GM12878 (cell line): ENCODE measurements at places on chromosomes 4 and X. TPM values are rescaled to one million over a fixed set of nuclear protein-coding genes. Genes with fewer than 3 reads are reported as not detected.

DNA sequence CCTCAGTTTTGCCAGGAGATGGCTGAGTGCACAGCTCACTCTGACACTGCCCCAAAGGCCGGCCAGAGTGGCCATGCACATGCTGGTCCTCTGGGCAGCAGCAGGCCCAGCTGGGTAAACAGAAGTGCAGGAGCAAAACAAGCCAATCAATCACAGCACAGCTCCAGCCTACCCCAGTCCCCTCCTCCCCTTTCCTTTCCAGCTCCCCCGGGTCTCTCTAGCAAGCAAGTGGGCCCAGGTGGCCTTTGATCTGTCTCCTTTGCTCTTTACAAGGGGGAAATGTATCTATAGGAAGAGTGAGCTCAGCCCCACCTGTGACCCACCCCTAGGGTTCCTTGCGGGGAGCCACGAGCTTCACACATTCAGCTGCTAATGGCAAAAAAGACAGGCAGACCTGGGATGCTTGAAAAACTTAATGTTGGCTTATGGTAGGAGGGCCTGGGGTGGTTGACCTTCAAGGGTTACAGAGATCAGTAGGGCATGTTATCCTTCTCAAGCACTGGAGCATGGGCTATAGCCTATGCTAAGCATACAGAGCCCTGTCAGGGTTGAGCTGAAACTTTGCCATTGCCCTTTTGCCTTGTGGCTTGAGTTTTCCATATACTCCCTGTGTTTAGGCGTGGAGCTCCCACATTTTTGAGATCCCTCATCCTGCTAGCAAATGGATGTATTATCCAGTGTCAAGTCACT is 57.8 kb upstream of the PLAC1 start:
- no peak overlapping the region for H3K4me3 ChIP-seq
- H3K27me3 ChIP-seq = no peaks in the 10 kb centered on the region
- H3K4me1 ChIP-seq = 0 out of 2 replicates have a peak, but pooled peaks cover 5% of the 10 kb centered on the region
- no peak overlapping the region for H3K27ac ChIP-seq
- no peaks in the 10 kb centered on the region for H3K36me3 ChIP-seq

Gene DOK7
- 0.13 and 0.27 TPM in 2 replicates for total RNA-seq

DNA sequence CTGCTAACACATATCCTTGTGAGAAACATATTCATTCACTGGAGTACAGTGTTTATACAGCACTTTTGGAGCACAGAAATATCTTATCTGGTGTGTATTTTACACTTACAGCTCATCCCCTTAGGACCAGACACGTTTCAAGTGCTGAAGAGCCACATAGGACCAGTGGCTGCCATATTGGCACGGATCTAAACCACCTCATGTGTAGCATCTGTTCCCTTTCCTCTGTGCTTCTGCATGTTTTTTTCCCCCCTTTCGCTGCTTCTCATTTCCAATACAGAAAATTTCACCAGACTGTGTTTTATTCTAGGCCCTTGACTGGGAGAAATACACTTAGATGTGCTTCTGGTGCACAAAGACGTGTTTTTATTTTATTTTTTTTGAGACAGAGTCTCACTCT is 69.7 kb upstream of the RBMX start:
- H3K36me3 ChIP-seq = no peaks in the 10 kb centered on the region
- no peaks in the 10 kb centered on the region for H3K4me1 ChIP-seq
- no peak overlapping the region for H3K27ac ChIP-seq
- no peak overlapping the region for H3K4me3 ChIP-seq
- no peaks in the 10 kb centered on the region for H3K27me3 ChIP-seq

DNA sequence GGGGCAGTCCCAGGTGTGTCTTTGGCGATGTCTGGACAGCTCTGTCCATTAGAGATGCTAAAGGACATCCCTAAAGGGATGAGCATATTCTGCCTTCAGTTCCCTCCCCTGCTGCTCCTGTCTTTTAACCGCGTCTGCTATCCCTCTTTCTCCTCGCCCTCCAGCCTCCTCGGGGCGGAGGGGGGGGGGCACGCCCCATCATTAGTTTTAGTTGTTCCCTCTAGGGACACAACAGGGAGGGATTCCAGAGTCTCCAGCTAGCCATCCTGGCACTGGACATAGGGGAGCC is 1.1 kb downstream of the MSL3 start:
- no peaks in the 10 kb centered on the region for H3K27me3 ChIP-seq
- no peak for DNase-seq
- peaks cover 7% of the 10 kb centered on the region; the same call in 1 of the 2 replicates for H3K4me1 ChIP-seq

DNA sequence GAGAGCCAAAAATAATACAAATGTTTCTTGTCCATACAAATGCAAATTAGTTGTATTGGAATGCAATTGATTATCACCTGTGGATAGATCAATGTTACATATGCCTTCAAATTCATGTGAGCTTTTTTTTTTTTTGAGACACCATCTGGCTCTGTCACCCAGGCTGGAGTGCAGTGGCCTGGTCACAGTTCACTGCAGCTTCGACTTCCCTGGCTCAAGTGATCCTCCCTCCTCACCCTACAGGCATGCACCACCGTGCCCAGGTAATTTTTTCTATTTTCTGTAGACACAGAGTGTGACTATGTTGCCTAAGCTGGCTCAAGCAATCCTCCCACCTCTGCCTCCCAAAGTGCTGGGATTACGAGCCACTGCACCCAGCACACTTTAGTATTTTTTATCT is 38.6 kb upstream of the TMEM184C start:
- no peak overlapping the region for H3K27ac ChIP-seq
- H3K27me3 ChIP-seq = no peaks in the 10 kb centered on the region
- H3K4me3 ChIP-seq = no peak overlapping the region

Gene CDKL2
- total RNA-seq = not detected in 2 replicates

Gene GAGE1
- total RNA-seq = not detected in 2 replicates

GRCh38 chr4:77453911-77454310 is 151.7 kb upstream of the CXCL13 start:
- H3K4me1 ChIP-seq = no peaks in the 10 kb centered on the region
- H3K27me3 ChIP-seq = no peaks in the 10 kb centered on the region
- H3K36me3 ChIP-seq = no peaks in the 10 kb centered on the region
- H3K27ac ChIP-seq = no peak overlapping the region
- DNase-seq = no peak

DNA sequence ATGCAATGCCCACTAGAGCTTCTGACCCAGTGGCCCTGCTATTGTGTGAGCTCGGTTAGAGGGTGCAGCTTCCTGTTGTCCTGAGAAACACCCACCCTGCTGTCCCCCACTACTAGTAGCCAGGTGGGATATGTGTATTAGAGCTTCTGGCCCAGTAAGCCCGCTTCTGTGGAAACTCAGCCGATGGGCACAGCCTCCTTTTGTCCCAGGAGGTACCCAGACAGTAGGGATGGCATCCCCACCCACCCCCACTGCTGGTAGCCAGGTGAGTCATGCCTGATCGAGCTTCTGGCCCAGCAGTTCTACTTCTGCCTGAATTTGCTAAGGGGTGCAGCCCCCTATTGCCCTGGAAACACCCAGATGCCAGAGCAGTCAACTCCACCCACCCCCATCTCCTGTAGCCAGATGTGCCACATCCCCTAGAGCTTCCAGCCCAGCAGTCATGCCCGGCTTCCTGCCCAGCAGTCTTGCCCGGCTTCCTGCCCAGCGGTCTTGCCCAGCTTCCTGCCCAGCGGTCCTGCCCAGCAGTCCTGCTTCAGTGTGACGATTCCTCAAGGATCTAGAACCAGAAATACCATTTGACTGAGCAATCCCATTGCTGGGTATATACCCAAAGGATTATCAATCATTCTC is 162.7 kb upstream of the KLF8 start:
- H3K4me3 ChIP-seq = no peak overlapping the region
- H3K4me1 ChIP-seq = peaks cover 4% of the 10 kb centered on the region; the same call in 1 of the 2 replicates
- H3K27ac ChIP-seq = no peak overlapping the region

GRCh38 chr4:73870768-73871167 is 1.6 kb downstream of the CXCL1 start:
- peaks cover 6% of the 10 kb centered on the region; the same call in 1 of the 2 replicates for H3K27me3 ChIP-seq
- no peak overlapping the region for H3K4me3 ChIP-seq
- H3K27ac ChIP-seq = no peak overlapping the region

Gene DSPP
- total RNA-seq = not detected in 2 replicates

Gene IGFBP7
- total RNA-seq = 0.64 and 0.69 TPM in 2 replicates

DNA sequence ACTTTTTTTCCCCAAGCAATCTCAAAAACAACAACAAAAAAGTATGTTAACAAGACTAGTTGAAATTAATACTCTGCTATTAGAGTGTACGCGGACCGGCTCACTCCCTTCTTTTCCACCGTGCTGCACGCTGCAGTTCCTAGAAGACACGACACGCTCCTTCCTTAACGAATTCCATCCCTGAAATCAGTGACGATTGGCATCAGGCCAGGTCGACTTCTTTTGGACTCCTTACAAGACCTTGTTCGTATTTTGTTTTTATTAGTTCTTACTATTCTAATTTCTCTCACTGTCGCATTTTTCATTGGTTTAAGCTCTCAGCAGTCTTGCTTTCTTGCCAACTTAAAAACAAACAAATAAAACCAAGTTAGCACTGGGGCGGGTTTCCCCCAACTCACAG is 175.8 kb upstream of the PITX2 start:
- H3K36me3 ChIP-seq = no peaks in the 10 kb centered on the region
- no peak overlapping the region for H3K27ac ChIP-seq
- no peaks in the 10 kb centered on the region for H3K27me3 ChIP-seq
- DNase-seq = no peak
- no peak overlapping the region for H3K4me3 ChIP-seq

GRCh38 chr4:74095482-74095881 is 3.5 kb downstream of the CXCL2 start:
- H3K27me3 ChIP-seq = peaks cover 14% of the 10 kb centered on the region
- no peak overlapping the region for H3K4me3 ChIP-seq
- no peaks in the 10 kb centered on the region for H3K4me1 ChIP-seq
- DNase-seq = no peak

- DNase-seq = no peak
- H3K36me3 ChIP-seq = no peaks in the 10 kb centered on the region
- H3K4me3 ChIP-seq = no peak overlapping the region
- H3K27ac ChIP-seq = no peak overlapping the region
Observed at GRCh38 chrX:148872161-148872535, 371.7 kb downstream of the AFF2 start.

Gene PRSS12
- 0.48 TPM in 1 of 2 replicates, not detected in the other for total RNA-seq
